ENCODE measurements at places on chromosomes 11 and 22.
A peak's percentile ranks its signal among the peaks of the same experiment; 100 is the strongest.

DNA sequence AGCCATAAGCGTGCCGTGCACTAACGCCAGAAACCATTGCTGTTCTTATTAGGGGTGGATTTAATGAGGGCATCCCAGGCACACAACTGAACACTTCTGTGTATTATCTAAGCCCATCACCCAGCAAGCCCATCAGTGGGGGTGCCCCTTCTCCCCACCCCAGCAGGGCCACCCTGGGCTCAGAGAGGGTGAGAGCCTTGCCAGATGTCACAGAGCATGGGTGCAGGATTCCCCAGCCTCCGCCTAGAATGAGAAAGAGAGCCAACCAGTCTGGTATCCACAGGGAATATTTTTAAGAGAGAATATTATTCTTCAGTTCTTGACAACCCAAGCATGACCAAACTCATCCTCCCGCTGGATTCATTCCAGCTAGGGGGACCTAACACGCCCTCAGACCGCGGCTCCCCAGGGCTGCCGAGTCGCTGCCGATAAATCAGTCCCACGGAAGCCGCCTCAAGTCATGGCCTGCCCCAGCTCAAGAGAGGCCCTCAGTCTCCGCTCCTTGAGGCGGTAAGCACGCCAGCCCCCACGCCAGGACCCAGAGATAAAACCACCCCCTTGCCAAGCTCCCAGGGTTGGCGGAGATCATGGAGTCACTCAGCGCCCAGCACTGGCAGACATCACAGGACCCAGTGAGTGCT lies 47.2 kb downstream of the MN1 start:
- DNase-seq, result no peak

GRCh38 chr22:47446331-47446730 lies 683.9 kb downstream of the TBC1D22A start:
- no peak for DNase-seq

DNA sequence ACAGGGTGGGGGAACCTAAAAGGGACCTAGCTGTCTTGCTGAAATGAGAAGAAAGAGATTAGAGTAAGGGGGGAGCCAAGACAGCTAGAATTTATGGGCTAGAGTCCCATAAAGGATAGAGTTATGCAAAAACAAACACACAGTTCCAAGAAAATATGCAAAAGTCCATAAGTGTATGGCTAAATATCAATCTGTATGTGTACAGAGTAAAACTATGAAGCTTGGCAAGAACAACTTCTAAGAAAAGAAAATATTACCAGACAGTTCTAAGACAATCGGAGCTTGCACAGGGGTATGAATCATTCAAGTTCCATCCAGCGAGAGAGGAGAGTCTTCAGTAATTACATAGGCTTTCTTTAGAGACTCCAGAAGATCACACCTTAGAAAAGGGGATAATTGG lies 41.8 kb downstream of the GDPD4 start:
- DNase-seq, result no peak

DNA sequence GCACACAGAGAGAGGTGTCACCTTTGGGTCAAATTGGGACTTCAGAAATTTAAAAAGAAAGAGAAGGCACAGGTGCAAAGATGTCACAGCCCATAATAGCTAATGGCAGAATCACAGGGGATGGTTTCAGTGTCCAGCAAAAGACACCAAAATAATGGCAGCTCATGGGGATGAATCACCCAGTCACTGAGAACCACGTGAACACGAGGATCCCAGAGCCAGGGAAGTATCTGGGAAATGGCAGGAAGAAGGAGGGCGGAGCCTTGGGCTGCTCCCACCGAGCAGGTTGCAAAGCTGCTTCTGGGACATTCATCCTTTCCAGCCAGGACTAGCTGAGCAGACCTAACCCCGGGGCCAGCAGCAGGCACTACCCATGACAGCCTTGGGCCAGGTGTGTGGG lies 45.6 kb downstream of the TRMU start:
- DNase-seq, result no peak

- DNase-seq, result no peak
These were observed 1.4 kb downstream of the TNNI2 start for GRCh38 chr11:1839924-1840779.

- peak; percentile 81 for DNase-seq
These were observed at the start of gene VPS51 for GRCh38 chr11:65095974-65096806. Gene VPS51, plus strand, starts transcription at chr11:65096214. Its CDS starts 37 bp downstream, at chr11:65096251.

GRCh38 chr22:22487869-22488597 lies 20.5 kb downstream of the ZNF280B start:
- no peak for DNase-seq

DNA sequence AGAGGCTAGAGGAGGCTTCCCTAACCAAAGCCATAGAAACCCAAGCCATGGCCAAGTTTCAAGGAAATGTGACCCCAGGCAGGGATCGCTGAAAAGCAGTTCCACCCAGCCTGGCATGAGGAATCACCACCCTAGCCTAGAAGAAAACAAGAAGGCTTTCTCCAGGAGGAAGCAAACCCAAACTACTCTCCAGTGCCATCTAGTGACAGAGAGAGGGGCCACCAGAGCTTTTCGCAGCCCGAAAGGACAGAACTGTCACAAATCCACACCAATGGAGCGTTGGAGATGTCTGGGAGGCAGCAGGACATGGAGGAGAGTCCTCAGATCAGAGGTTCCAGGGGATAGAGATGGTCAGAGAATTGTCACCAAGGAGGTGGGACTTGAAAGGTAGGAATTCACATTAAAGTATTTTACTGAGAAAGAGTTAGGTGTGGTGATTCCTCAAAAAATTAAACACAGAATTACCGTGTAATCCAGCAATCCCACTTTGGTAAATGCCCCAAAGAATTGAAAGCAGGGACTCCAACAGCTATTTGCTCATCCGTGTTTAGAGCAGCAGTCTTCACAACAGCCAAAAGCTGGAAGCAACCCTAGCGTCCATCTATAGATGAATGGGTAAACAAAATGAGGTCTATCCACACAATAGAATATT lies 67.3 kb upstream of the NUP50 start:
- no peak for DNase-seq

GRCh38 chr22:37043209-37043827 lies 8.2 kb upstream of the KCTD17 start:
- DNase-seq, result no peak

DNA sequence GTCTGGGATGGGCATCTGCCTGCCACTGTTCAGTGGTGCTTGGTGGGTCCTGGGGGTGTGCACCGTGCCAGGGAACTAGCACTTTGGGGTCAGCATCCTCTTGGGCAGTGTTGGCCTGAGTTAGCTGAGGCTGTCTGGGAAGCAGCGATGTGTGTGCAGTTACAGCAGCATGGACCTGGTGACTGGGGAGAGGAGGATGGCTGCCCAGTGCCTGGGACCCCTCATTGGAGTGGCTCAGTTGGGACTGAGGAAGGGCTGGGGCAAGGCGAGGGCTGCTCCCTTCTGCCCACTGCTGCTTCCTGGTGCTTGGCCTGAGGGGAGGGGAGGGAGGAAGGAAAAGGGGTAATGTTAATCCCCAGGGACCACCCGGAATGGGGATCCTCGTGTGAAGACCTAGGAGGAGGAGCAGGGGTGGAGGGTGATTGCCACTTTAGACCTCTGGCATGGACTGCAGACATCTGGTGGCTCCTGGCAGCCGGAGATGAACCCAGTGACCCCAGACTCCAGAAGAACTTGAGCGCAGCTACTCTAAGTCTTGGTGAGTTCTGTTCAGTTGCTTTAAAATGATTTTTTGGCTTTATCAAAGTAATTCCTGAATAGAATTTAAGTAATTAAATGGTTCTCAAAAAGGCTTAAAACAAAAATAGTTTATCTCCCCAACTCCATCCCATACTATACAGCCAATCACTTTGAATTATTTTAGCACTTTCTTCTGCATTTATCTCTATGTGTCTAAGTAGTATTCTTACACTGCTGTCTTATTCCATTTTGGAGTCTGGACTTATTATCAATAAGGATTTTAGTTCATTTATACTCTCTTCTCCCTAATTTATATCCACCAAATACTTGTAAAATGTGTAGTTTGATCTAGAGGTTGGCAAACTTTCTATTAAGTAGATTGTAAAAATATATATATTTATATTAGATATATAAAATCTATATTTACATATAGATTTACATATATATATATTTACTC lies 15.4 kb upstream of the TMEM191C start:
- DNase-seq, result no peak

GRCh38 chr11:113519989-113520613 lies 44.9 kb upstream of the DRD2 start:
- no peak for DNase-seq

GRCh38 chr11:14886513-14886912 lies 5.5 kb downstream of the CYP2R1 start:
- no peak for DNase-seq

DNA sequence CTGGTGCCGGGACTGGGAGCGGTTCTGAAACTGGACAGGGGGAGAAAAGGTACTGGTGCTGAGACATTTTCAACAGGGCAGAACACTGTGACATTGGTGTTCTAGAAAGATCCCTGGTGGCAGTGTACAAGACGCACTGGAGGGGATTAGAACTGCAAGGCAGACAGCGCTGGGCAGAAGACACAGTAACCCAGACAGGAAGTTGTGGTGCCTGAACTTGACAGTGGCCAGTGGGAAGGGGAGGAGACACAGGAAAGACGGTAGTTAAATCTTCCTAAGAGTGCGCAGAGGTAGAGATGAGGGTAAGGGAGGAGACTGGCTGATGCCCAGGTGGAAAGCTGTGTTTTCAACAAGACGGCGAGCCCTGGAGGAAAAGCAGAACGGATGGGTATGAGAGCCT lies 24.5 kb downstream of the FAM227A start:
- DNase-seq, result no peak

GRCh38 chr22:44025171-44026065 lies 1.3 kb downstream of the PARVB start:
- DNase-seq, result no peak

- no peak for DNase-seq
These were observed 104.1 kb downstream of the TRIM44 start for GRCh38 chr11:35766651-35767050.

- no peak for DNase-seq
These were observed 4.2 kb upstream of the GAB4 start for GRCh38 chr22:17012267-17012666.

DNA sequence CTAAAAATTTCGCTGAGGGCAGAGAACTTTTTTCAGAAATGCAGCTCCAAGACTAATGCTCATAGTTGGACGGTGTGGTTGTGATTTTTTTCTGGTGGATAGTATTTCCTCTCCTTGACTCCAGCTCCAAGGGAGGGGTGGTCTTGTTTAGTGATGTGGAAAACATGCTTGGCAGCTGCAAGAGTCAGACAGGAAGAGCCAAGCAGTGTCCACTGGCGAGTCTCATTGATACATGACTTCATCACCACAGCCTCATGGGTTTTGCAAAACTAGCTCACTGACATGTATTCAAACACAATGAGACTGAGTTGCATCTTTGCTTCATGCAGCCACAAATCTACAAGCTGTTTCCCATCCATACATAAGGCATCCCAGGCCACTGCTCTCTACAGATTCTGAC lies 7.3 kb upstream of the KCNJ1 start:
- DNase-seq, result no peak

DNA sequence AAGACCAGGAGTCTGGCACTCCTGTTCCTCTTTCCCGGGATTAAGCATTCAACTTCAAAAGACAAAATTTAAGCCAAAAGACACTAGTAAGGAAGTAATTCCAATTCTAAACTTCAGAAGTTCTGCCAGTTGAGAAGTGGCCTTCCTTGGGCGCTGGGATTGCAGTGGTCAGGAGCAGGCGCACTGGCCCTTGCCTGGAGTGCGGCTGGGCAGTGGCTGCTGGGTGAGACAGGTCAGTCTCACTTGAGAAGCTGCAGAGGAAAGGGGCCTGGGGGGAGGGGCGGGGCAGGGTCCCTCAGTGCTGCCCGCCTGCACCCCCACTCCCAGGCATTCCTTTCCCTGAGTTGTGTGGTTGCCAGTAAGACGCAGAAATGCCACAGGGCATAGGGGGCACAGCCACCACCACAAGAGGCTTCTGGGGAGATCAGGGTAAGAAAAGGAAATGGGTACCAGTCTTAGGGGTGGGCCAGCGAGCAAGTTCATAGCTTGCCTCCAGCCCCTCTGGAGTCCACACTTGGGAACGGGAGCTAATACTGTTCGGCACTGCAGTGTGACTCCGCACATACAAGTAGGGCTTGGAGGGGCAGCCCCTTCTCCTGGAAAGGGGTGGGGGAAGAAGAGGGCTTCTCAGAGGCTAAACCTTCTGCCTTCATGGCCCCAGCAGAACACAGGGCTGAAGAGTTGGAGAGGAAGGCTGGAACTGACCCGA lies 5.5 kb downstream of the MRPL49 start:
- DNase-seq, result no peak

DNA sequence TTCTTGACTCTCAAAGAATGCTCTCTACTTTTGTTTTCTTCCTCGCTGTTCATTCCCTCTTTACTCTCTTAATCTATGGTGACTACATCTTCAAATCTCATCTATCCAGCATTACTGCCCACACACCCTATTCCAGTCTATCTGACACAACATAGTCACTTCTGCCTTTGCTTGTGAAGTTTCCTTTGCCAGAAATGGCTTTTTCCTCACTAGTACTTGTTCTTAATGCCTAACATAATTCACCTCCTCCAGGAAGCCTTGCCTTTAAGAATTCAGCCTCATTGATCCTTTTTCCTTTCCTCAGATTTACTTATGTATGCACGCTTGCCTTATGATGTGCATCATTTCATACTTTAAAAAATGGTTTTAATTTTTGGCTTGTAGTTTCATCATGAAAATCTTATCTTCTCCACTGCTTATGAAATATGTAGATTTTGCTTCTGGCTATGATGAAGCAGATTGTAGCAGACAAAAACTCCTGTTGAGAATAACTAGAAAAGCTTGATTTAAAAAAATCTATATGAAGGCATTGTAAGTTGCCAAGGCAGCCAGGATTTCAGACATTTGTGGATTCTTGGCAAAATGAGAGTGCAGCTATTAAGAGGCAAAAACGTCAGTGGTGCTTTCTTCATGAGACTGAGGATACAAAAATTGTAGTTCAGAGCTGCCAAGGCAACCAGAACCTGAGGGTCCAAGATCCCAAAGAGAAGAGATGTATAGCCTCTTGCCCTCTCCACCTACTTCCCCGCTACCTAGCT lies 31.8 kb downstream of the RNF169 start:
- no peak for DNase-seq

DNA sequence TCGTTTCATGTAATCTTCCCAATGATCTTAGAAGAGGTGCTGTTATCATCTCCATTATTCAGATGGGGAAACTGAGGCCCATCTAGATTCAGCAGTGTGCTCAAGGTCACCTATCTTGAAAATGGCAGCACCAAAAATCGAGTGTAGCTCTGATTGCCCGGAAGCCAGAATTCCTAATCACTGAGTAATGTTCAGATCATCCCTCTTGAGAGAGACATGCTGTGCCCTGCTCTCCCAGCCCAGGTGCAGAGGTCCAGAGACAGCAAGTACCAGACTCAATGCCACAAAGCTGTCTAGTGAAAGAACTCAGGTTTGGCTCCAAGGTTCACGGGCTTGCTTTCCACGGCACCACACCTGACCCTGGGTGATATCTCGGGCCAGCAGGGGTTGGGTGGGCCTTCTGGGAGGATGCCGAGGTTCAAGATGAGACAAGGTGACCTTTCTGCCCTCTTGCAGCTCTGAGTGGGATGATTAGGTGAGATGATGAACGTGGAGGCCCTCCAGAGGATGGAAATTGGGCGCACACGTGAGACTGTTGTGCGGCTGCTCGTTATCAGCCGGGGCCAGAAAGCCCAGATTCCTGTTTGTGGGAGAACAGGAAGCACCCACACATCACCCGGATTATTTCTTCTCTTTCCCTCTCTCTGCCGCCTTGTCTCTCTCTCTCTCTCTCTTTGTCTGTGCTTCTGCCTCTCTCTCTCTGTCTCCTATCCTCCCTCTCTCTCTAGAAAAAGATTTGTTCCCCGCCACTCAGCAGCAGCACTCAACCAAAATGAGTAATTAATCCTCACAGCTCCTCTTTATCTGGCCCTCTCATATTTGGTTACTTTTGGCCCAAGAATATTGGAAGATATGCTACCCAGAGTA lies 19.0 kb upstream of the RASD2 start:
- DNase-seq, result no peak
